Astrocyte (in vitro differentiated cells and primary cell): ENCODE measurements at places on chromosomes 12 and 14.

- peak; percentile 90 for DNase-seq
These were observed 63.9 kb downstream of the NUAK1 start for GRCh38 chr12:106074706-106075392.

GRCh38 chr12:15620741-15621539 lies 168.2 kb downstream of the EPS8 start:
- DNase-seq, result no peak

DNA sequence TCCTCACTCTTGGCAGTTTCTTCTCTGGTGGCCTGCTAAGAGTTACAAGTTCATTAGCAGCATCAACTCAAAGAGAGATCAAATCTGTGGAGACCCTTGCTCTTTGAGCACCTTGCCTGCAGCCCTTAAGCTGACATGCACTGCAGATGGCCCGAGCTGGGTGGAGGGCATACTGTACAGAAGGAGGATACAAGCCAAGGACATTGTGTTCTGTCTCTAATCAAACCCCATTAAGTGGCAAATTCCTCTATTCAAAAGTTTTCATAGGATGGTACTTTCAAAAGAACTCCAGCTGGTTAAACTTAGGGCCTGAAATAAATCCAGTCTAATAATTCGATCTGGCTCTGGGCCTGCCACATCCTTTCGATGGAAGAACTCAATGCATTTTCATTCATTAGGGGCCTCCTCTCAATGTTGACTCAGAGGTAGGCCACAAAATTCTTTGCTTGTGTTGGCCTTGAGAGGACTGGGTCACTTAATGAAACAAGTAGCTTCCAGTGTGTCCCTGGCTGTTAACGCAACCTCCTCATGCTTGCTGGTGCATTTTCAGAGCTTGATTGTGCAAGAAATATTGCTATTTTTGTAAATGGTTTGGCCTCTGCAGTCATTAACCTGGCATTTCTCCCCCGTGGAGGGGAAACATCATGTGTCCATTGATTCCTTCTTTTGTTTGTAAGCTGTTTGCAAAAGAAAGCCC lies 318.2 kb downstream of the NUAK1 start:
- DNase-seq, result peak; percentile 86

DNA sequence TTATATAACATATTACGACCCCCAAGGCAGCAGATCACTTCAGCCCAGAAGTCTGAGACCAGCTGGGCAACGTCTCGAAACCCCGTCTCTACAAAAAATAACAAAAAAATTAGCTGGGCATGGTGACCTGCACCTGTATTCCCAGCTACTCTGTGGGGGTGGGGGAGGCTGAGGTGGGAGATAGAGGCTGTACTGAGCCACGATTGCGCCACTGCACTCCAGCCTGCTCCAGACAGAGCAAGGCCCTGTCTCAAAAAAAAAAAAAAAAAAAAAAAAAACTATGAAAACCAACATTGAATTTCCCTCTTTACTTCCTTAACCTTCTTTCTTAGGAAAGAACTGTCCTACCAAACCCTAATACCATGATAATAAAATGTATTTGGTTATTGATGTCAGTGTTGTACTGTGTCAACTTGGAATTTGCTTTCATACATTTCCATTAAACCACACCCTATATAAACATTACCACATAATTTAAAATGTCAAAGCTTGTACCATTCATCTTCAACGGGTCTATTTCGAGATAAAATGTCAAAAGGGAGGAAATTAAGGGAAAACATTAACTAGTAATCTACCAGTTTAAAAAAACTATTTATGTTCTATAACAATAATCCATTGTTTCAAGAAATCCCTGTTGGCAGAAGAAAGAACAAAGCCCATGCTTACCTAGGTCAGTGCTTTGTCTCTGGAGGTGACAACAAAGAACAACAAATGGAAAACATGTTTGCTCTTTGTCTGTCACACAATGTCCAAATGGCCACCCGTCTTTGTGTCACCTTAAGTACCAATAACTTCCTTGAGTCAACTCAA lies 17.4 kb downstream of the GALNT4 start:
- no peak for DNase-seq

GRCh38 chr14:53325176-53325806 lies 172.2 kb upstream of the DDHD1 start:
- DNase-seq, result no peak

- DNase-seq, result no peak
These were observed 18.3 kb upstream of the LYZ start for GRCh38 chr12:69329669-69330428.

GRCh38 chr14:96783915-96784224 lies 13.3 kb upstream of the VRK1 start:
- DNase-seq, result peak; percentile 26

DNA sequence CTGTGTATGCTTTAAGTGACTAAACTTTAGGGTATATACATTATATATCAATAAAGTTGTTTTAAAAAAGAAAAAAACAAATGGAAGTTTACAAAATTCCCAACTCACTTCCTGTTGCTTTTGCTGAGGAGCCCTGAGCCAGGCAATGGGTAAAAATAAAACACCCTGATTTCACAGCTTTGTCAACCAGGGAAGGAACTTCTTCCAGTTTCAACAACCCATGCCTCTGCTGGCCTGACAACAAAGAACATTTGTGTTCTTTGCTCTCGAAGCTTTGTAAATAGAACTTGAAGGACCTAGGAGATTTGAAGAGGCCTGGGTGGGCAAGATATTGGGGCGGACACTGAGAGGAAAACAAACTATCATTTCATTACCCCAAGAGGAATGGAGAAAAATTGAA lies 141.2 kb upstream of the NOS1 start:
- DNase-seq, result no peak

DNA sequence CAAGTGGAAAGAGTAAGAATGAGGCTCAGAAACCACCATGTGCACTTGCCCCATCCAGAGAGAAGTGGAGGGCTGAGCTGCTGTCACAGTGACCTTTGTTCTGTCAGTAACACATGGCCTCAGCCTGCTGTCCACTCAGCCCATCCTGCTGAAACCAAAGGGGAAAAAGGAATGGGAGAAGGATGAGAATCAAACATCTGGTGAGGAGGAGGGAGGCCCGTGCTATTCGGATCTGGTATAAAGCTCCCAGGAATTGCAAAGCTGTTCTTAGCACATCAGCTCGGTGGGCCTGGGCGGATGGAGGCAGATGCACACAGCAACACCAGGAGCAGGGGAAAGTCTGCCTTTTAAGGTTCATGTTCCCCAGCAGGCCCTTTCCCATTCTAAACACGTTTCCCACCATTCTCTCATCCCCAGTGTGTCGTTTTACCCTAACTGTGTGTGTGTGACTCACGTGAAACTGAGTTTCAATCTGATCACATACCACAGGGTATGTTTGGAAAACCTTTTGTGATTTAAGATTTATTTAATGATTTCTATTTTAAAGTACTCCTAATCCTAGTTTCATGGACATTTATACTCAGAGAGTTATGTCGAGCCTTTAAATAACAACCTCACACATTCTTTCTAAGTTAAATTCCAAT lies 36.8 kb downstream of the RTRAF start:
- DNase-seq, result no peak

- DNase-seq, result no peak
These were observed 1402.0 kb upstream of the SEL1L start for GRCh38 chr14:82935691-82936090.

GRCh38 chr12:74896186-74896585 lies 313.5 kb downstream of the KCNC2 start:
- DNase-seq, result peak; percentile 35

DNA sequence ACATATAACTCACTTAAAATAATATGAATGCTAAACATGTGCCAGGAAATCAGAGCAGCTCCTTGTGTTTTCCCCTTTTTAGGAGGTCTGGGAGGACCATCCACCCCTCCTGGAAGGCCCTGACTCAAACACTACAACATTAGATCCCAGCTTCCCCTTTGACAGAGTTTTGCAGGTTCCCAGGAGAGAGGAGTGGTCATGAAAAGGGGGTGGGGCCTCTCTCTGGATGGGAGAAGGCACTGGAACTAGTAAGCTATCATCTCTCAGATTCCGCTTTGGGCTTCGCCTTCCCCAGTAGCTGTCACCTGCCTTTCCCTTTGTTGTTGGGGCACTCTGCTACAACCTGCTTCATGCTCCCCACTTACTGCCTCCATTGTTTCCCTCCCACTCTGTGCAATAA lies 149.2 kb downstream of the ZFP36L1 start:
- no peak for DNase-seq

GRCh38 chr12:125114365-125115141 lies 49.3 kb downstream of the AACS start:
- no peak for DNase-seq
